ENCODE measurements at places on chromosomes 1 and 21.

- DNase-seq = no peak
These were observed 30.7 kb upstream of the SERBP1 start for GRCh38 chr1:67460676-67461500.

DNA sequence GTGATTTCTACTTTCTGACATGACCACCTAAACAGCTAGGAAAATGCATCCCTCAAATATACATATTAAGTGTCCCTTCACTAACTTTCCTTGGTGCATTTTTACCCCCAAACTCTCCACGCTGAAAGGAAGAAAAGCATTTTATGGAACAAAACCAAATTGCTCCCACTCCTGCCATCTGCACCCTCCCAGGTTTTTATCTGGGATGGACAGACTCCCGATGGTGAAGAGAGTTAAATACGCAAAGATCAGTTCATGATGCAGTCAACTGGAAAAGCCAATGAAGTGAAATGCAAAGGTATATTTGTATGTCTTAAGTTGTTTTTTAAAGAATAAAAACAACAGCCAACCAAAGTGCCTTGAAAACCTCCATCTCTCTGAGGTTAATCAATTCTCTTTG, 2.7 kb downstream of the DSTYK start:
- DNase-seq = no peak

DNA sequence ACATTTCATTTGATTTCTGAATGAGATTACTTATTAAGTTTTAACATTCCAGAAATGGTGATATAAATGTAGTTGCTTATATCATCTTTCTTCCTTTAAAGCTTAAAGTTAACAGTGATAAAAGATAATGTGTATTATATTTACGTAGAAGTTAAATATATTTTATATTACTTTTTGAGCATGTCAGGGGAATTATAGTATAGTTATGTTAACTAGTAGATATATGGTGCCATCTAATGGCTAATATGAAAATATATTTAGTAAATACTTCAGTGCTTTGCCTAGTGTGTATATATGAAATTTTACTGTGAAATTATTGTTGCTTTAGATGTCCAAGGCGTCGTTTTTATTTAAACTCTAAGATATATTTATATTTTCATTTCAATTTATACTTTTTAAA, 51.5 kb downstream of the SYT14 start:
- DNase-seq = no peak

DNA sequence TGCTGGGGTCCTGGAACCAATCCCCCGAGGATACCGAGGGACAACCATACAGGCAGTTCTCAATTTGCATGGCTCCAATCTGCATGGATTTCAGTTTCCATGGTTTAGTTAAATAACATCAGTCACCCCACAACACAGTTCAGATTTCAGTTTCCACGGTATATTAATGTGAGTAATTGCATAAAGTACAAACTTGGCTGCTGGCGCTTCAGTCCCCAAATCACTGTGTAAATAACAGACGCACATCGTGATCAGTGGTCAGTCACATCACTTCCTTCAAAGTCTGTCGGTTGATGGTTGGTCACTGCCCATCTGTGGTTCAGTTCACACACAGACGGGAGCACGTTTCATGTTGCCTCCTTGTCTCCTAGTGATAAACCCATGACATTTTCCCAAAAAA, 66.4 kb upstream of the LPGAT1 start:
- no peak for DNase-seq

DNA sequence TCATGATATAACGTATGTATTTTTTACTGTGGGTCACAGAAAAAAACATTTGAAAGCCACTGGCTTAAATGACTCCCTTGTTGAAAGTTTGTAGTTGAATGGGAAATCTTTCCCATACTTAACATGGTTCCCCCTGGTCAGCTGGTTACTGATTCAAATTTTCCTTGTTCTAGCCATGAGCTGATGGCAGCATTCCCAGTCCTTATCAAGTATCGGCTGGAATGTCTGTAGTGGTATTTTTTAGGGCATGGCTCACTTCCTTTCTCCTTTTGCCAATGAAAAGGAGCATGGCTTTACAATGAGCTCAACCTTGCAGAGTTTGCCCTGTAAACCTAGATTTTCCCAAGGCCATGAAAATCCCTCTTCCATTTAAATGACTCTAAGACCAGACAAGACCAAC, 55.7 kb downstream of the GIPC2 start:
- no peak for DNase-seq

GRCh38 chr1:164588516-164589341, 29.7 kb downstream of the PBX1 start:
- no peak for DNase-seq

GRCh38 chr21:34771512-34772028, 102.8 kb downstream of the CLIC6 start:
- no peak for DNase-seq

GRCh38 chr1:234613128-234613875, 3.3 kb upstream of the IRF2BP2 start:
- DNase-seq = no peak

- no peak for DNase-seq
These were observed 10.8 kb downstream of the CFAP45 start for GRCh38 chr1:159889202-159889601.

GRCh38 chr1:58505286-58505685, 41.2 kb downstream of the OMA1 start:
- DNase-seq = no peak

DNA sequence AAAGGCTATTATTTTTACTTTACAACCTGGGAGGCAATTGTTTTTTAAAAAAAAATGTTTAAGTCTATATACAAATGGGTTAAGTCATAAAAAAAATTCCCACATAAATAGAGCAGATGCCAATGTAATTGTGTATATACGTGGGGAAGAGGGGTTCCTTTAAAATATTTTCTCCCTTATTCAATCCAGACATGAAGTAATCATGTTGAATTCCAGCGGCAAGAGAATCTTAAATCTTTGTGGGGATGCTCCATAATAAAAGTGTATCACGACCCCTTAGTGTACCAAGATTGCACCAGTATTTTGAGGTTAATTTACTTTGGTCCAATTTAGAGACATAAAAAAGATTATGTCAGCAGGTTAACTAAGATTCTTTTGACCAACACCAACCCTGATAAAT, 62.1 kb downstream of the ARID4B start:
- no peak for DNase-seq

DNA sequence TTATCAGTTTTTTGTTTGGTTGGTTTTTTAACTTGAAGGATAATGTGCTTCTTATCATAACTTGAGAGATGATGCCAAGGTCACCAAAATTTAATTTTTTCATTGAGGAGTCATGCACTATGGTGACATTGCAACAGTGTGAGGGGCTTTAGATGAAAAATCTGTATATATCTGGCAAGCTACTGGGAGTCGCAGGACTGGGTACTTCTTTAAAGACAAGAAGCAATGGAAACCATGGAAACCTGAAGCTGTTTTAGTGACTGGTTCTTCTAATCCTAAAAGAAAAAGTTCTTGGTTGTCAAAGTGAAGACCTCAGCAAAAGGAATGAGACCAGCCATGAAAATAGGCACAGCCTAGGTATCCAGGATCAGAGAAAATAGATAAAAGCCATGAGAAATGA, 31.1 kb downstream of the ZC3H11B start:
- no peak for DNase-seq

GRCh38 chr1:161899091-161899490, 124.6 kb downstream of the OLFML2B start:
- DNase-seq = no peak

DNA sequence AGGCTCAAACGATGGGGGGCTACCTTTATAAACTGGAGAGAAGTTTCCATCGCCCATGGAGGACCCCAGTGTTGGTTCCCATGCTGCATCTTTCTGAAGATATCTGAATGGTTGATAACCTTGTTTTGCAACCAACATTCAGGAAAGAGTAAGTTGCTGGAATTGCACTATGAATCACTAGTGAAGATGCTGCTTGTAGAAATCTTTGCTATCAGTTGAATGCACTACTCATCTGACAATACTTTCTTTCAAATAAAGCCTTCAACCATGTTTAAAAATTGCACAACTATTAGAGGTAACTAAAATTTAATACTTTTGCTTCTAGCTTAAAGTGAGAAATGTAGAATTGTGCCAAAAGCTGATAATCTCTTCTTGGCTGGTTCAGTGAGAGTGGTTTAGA, 86.8 kb upstream of the HIVEP3 start:
- no peak for DNase-seq

DNA sequence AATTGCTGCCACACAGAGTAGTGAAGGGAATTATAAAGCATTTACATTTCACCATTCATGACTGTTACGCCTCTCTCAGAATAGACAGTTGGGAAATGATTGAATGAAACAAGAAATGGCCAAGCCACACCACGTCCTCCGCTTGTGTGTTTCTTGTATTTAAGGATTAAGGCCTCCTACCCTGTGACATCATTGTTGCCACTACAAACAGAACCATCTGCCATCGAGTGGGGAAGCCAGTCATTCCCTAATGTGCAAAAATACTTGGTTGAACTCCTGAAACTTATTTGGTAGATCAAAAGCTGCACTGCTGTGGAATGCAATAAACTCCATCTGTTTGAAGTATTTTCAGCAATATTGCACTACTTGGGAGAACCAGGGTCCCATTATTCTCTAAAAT, 99.0 kb upstream of the C1orf105 start:
- no peak for DNase-seq

GRCh38 chr21:44552681-44553080, 1.4 kb upstream of the KRTAP10-2 start:
- DNase-seq = no peak

- no peak for DNase-seq
These were observed 2.8 kb downstream of the EFNA1 start for GRCh38 chr1:155130272-155131006.

All from stimulated activated CD4-positive, alpha-beta T cell treated with anti-CD3 and anti-CD28 coated beads, Interleukin-2, amount 100 ng/mL, for 48 hours (primary cell).